ENCODE measurements at places on chromosomes 12 and 14.

- ATAC-seq: no peak
These were observed 53.3 kb downstream of the CHGA start for GRCh38 chr14:92976268-92976667.

DNA sequence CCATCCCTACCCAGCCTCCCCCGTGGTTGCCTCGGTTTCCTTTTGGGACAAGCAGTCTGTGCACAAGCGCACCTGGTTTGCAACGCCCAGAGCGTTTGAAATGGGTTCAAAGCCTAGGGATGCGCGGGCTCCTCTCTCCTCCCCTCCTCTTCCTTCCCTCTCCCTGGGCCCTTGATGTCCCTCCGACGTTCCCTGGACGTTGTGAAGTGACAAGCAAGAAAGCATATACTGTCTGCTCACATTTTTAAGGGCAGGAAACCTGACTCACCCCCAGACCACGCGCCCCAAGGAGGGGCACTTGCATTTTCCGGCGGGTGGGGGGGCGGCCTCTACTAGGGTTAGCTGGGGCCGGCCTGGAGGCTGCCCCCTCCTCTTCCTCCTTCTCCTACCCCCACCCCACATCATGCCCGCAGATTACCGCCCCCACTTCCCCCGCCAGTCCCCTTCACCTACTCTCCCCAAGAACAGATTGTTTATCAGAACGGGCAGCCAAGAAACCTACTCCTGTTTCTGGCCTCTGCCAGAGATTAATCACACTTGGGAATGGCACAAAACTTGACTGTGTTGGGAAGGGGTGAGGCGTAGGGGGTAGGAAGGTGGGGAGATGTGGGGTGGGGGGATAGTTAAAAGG, 9.5 kb upstream of the IRF2BPL start:
- ATAC-seq: no peak

DNA sequence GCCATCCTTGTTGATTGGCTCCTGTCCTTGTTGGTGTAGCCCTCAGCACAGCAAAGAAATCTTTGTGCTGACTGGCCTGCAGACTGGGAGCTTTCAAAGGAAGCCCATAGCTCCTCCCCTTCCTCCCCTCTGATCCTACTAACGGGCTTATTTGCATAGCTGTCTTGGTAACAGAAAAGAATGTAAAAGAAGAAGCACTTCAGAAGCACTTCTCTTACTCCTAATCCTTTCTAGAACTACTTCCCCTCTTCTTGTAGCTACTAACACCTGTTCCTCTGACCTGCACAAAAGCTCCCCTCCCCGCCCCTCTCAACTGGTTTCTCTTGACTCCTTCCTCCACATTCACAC, 14.3 kb upstream of the RIC8B start:
- ATAC-seq: peak; percentile 38

GRCh38 chr14:61536661-61537562, 158.4 kb upstream of the HIF1A start:
- ATAC-seq: no peak
